ENCODE measurements at places on chromosomes 3 and 15.

GRCh38 chr3:85801955-85802354 lies 843.2 kb downstream of the CADM2 start:
- no peak for DNase-seq

- DNase-seq = no peak
These were observed 1.7 kb upstream of the RBP2 start for GRCh38 chr3:139477710-139478640.

DNA sequence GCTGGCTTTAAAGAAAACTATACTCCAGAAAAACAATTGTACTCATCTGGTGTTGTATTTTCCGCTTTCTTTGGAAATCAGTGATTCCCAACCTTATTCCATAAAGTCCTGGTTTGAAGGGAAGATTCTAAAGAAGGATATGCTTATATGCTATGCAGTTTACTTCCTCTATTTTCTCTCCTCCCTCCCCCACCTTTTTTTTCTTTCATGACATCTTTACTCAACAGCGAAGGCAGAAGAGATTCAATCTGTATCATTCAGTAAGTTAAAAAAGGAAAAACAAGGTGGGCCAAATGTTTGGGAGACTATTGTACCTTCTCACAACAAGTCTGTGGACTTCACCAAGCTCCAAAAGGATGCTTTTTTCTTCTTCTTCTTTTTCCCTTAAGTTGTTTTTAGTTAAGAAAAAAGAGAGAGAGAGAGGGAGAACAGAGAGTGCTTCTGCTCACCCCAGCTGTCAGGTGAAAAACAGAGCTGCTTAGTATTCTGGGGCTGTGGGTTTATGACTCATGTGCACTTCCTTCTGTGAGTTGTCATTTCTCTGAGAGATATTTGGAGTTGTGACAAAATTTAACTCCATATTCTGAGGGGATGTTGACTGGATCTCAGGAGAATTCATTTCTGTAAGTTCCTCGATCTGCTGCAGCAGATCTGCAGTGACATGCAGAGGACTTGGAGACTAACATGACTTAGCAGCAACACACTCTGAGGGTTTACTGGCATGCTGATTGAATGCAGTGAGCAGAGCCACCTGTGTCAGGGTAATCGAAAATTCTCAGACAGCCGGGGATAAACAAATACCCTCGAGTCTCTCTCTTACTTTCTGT lies 70.7 kb downstream of the SSR3 start:
- DNase-seq = no peak

GRCh38 chr3:30372837-30373236 lies 233.6 kb upstream of the TGFBR2 start:
- DNase-seq = no peak

DNA sequence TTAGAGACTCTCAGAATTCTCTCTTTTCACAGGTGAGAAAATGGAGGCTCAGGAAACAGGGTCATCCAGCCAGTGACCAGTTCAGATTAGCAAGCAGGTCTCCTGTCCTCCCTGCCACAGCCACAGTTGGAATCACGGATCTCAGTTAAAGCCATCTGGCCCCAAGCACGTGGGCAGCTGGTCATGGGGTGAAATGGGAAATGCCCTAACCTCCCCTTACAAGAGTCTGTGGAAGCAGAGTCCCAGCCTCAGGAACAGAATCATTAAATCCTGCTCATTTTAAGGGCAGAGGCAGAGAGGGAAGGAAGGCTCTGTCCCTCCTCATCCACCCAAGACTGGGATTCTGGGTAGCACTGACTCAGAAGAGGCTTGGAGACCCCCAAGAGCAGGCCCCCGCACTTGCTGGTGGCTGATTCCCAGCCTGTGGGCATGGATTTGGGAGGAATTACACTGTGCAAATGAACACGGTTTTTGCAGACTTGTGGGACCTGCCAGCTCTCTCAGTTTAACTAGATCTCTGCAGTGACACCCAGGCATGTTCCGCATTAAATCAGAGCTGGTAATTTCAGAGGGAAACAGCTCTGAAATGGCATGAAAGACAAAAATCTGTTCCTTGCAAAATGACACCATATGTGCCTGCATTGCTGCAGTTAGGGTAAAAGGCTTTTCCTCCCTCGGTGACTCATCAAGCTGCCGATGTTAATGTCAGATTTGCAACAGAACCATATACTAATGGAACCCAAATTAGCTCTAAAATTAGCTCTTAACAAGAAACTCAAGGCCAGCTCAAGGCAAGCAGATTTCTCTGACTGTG lies 89.0 kb downstream of the BDH1 start:
- no peak for DNase-seq

DNA sequence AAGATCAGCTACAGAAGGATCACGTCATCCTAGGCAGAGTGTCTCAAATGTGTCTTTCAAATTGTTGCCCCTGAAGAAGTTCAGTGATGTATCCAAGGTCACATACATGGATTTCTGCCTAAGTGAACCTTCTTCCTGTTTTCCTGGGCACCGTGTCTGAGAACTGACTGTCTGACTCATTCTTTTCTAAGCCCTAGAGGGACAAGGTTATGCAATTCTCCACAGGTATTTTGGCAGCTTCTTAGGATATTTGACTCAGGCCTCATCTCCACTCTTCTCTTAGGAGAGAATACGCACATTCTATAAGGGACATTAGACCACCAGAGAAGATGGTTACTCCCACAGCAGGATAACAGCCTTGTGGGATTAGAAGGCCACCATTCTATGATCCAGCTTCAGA lies 391.9 kb upstream of the THBS1 start:
- DNase-seq = no peak

DNA sequence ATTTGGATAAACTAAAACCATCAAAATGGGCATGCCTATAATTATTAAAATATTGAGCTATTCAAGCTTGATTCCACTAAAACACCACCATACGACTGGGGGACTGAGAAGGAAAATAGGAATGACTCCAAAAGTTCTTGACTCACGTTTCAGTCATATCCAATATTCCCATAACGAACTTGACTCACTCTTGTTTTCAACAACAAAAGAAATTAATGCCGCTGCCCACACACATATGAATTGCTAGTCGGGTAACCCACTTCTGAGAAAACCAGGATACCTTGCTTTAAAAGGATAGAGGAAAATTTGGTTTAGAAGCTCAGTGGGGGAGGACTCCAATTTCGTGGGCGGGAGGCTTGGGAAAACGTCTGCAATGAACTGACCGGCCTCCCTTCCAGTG lies 5.2 kb downstream of the HTR3C start:
- no peak for DNase-seq

DNA sequence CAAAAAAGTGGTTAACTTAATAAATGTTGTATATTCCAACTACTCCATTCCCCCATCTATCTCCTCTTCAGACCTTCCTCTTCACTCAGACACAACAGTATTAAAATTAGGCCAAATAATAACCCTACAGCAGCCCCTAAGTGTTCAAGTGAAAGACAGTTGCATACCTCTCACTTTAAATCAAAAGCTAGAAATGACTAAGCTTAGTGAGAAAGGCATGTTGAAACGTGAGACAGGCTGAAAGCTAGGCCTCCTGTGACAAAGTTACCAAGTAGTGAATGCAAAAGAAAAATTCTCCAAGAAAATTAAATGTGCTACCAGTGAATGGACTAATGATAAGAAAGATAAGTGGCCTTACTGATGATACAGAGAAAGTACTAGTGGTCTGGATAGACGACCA lies 71.7 kb downstream of the ANKRD28 start:
- DNase-seq = no peak

DNA sequence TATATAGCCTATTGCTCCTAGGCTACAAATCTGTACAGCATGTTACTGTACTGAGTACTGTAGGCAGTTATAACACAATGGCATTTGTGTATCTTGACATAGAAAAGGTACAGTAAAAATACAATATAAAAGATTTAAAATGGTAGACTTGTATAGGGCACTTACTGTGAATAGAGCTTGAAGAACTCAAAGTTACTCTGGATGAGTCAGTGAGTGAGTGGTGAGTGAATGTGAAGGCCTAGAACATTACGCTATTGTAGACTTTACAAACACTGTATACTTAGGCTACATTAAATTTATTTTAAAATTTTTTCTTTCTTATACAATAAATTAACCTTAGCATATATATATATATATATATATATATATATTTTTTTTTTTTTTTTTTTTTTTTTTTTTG lies 140.0 kb upstream of the UBE2E1 start:
- DNase-seq = no peak

GRCh38 chr3:3305841-3306240 lies 126.3 kb upstream of the CRBN start:
- DNase-seq = no peak

GRCh38 chr3:169186596-169186995 lies 476.9 kb downstream of the MECOM start:
- no peak for DNase-seq

DNA sequence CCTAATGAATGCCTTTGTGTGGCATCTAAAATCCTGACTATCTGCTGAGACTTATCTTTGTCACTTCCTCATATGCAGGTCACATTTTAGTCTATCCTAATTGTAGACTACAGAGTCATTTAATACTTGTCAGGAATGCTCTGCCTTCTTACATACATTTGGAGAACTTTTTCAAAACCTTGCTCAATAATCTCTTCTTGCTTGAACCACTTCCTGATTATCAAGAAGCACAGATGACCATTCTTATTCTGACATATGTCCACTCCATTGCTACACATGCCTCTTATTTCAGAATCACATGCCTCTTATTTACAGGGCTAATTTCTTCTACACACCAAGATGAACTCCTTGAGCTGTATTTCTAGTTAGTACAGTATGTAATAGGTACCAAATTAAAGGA lies 400.3 kb downstream of the TBC1D5 start:
- DNase-seq = no peak

DNA sequence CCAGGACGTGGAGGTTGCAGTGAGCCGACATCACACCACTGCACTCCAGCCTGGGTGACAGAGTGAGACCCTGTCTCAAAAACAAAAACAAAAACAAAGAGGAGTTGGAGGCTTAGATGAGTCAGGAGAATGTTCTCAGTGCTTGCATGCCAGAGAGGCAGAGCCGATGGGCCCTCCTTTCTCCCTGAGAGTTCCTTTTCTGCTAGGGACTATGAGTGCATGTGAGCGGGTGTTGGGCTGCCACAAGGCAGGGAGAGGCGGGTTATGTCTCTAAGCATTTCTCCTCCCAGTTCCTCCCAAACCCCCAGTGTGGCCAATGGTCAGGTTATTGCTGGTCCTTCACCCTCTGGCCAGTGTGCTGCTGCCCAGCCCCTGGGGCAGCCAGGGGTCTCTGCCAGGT lies 45.1 kb downstream of the RTP1 start:
- no peak for DNase-seq

- DNase-seq = no peak
These were observed 502.9 kb downstream of the SHQ1 start for GRCh38 chr3:72345237-72345878.

DNA sequence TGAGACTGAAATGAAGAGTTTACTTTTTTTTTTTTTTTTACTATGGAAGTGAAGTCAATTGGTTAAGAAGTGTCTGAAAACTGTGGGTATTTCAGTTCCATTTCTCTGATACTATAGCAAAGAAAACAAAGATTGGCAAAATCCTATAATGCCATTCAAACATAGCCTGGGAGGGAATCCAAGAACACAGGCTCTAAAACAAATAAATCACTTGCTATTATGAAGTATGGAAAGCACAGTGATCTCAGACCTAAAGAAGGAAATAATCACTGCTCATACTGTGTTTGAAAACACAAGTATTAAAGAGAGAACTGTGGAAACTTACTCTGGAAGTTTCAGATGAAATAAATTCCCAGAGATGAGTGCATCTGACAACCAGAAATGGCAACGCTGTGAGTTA lies 12.0 kb downstream of the SAMMSON start:
- DNase-seq = no peak

DNA sequence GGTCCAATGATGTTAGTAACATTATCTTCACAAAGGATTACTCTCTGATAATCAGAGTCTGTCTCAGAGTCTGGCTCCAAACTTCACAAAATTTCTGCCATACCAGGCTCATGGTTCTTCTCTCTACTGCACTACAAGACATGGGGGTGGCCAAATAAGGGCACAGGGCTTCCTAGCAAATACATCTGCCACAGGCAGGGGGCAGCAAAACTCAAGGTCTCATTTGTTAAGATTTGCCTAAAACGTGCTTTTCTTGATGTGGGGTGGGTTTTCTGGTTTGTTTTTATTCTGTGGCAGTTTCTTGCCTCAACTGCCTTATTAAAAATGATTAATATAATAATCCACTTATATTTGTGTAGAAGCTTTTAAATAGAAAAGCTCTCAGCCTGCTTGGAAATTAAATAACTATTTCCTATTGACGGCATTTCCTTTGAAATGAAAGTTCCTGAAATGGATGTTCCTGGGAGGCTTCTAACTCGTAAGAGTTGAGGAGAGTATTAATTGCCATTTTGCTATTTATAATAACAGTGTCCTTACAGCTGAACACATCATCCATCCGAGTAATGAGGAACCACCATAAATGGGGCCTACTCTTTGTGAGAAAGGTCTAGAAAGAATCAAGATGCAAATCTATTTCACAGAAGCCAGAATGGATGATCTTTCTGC lies 53.8 kb downstream of the SST start:
- DNase-seq = peak; percentile 32

GRCh38 chr3:18499301-18499700 lies 74.2 kb upstream of the SATB1 start:
- DNase-seq = no peak

- no peak for DNase-seq
These were observed 33.4 kb upstream of the XRN1 start for GRCh38 chr3:142481196-142481595.

DNA sequence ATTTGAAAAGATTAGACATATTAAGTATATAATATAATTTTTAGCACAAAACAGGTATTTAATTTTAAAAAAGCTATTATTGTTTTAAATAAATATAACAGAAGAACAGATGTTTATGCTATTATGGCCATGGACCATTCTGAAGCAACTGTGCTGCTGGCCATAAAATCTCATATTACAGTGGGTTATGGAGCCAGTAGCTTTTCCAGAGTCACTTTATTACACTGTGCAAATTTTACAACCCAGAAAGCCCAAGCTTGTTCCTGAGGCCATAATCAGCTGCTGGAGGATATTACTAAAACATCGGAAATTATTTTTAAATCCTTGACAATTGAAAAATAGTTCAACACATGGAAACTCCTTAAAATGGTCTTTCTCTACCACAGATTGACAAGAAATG lies 557.3 kb upstream of the KCNMB2 start:
- no peak for DNase-seq

GRCh38 chr15:68271854-68272471 lies 5.6 kb upstream of the FEM1B start:
- DNase-seq = no peak

GRCh38 chr15:45048794-45049631 lies 26.0 kb downstream of the SORD start:
- no peak for DNase-seq

DNA sequence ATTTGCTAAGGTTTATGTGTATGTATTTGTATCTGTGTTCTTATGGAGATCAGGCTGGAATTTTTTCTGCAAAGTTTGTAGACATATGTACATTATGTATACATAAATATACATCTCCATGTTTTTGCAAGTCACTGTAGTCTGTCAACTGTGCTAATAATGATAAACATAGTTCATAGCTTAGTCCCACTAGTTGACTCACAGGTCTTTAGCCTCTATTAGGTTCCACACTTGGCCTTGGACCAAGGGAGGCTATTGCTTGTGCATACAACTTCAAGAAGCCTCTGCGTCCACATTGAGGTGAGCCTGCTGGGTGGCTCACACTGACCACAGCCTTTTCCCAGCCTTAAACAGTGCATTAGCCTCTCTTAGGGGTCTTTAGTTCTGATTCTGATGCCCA lies 243.8 kb upstream of the PEX5L start:
- no peak for DNase-seq

All from activated T-cell treated with anti-CD3 and anti-CD28 coated beads for 1 hour (primary cell).